Right ventricle myocardium superior (tissue), 1 donor: ENCODE measurements at places on chromosomes 2 and 18. TPM values are rescaled to one million over a fixed set of nuclear protein-coding genes. Genes with fewer than 3 reads are reported as not detected.

Gene PIEZO2
- total RNA-seq = 0.32 TPM

Gene ASB18
- 4.5 TPM for total RNA-seq

GRCh38 chr18:77234504-77235365 is 14.9 kb upstream of the GALR1 start:
- no peak for DNase-seq

GRCh38 chr2:119156105-119156890 is 2.3 kb downstream of the C1QL2 start:
- no peak for DNase-seq

- DNase-seq = no peak
Measured at GRCh38 chr2:16718576-16719484, 53.2 kb upstream of the CYRIA start.
